ENCODE measurements at places on chromosomes 5 and 9.

- DNase-seq = no peak
These were observed 5.2 kb downstream of the SLC31A2 start for GRCh38 chr9:113155911-113156588.

DNA sequence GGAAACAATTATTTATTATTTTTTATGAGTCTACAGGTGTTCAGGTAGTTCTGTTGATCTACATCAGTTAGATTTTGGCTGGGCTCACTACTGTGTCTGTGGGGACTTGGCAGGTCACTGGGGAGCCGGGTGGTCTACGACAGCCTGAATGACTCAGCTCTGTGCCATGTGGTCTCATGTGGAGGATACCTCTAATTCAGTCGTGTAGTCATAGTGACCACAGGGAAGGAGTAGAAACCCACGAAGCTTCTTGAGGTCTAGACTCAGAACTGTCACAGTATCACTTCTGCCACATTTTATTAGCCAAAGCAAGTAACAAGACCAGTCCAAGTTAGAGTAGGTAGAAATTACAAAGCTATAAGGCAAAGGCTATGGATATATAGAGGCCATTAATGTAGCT, 64.7 kb upstream of the GRAMD2B start:
- DNase-seq = no peak

GRCh38 chr5:141245250-141245717, at the start of gene PCDHB15:
TSS of gene PCDHB15 (plus strand) at chr5:141245395. CDS start at chr5:141245579, 184 bp downstream.
- no peak for DNase-seq

GRCh38 chr5:123735384-123735783, 223.4 kb downstream of the CSNK1G3 start:
- DNase-seq = no peak

DNA sequence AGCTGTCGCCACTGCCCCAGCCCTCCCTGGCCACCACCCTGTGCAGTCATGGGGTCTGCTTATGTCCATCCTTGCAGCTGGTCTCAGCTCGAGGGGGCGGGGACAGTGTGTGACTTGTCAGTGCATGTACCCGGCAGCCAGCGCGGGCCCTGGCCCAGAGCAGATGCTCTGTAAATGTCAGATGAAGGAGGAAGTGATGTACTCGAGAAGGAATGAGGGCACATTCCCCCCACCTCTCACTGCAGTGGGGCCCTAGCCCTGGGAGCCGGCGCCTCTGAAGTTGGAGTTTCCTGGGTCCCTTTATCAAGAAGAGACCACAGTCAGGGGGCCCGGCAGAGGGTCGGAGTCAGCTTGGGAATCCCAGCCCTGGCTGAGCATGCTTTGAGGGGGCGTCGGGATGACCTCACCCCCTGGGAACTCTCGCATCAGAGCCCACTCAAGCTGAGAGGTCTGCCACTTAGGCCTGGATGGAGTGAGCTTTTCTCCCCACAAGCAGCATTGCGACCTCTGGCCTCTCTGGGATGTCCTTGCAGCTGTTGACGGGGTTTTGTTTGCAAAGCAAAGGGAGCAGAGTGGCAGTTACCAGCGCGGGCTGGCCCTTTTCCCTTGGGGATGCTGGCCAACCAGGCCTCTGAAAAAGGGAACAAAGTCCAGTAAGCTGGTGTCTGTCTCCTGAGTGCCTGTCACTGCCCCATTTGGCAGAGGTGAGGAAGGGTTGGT, 19.0 kb downstream of the NEURL1B start:
- no peak for DNase-seq

DNA sequence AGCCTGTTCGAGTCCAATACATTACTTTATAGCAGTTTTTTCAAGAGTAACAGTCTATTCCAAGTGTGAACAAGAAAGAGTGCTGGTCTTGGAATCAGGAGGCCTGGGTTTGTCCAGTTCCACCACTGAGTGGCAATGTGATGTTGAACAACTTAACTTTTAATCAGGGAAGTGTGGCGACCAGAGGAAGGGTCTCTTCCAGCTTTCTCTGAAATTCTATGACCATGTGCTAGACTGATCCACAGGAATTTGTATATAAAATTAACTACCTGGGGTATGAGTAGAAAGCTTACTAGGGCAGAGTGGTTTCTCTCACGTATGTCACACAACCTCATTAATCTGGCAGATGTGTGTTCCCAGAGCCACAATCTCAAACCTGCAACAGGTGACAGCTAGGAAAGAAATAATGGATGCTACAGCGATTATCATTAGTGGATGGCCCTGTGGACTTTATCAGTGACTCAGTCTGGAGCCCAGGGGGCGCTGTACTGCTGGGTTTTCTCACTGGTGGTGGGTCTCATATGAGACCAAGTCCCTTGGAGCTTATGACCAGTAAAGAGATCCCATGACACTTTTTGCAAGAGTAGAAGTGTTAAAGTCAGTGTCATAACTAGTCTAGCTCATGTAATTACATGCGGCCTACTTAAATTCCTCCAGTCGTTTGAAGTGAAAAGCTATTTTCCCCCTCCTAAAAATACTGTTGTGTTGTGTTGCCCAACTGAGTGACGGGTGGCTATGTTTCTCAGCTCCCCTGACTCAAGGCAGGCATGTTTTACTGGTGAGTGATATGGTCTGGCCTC, 116.5 kb downstream of the GDNF start:
- no peak for DNase-seq

GRCh38 chr5:52015760-52016159, 632.5 kb downstream of the ISL1 start:
- DNase-seq = no peak

DNA sequence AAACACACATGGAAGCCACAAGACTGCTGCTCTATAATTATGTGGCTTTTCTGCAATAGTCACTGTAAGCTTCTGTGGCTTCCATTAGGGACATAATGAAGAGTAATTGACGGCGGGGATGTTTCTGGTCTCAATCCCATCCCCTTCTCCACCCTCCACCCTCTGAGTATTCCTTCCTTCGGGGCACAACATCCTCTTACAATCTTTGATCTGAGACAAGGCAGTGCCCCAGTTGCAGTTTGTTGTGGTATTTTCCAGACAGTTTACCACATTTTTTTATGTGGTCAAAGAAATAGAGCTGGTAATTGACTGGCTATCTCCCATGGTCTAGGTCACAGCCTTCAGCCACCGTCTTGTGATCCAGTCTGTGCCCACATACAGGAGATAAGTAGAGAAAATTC, 277.7 kb downstream of the NR2F1-AS1 start:
- DNase-seq = no peak

GRCh38 chr9:85741095-85741874, 469 bp downstream of the AGTPBP1 start:
- DNase-seq = peak; percentile 15

- no peak for DNase-seq
These were observed 12.1 kb downstream of the SLC22A5 start for GRCh38 chr5:132381614-132382013.

- DNase-seq = peak; percentile 49
These were observed 10.9 kb downstream of the RAPGEF1 start for GRCh38 chr9:131728961-131729360.

DNA sequence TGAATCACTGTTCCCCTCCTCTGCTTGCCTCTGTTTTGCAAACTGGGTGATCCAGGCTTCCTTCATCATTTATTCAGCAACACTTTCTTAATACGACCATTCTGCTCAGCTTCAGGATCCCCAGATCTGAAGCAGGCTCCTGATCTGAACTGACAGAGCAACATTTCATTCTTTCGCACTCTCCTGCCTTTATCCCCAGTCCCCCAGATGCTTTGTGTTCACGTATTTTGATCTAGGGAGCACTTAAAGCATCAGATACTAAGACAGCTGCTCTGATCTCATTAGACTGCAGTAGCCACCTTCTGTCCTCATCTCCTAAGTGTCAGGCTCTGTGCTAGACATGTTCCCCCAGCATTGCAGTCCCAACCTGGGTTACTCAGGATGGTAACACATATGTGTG, 158.0 kb downstream of the TRIO start:
- DNase-seq = no peak

DNA sequence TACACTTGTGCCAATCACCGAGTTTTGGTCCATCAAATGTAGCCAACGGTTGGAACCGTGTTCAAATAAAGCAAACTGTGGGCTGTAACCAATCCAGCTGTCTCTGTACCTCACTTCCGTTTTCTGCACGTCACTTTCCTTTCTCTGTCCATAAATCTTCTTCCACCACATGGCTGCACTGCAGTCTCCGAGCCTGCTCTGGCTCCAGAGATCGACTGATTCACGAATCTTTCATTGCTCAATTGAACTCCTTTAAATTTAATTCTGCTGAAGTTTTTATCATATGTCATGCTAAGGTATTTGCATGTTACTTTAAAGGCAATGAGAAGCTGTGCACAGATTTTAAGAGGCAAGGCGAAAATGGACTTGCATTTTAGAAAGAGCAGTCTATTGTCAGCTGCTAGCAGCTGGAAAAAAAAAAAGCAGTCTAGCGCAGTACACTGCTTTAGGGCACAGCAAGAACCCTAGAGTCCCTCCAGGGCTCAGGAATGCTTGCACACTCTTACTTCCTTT, 13.2 kb downstream of the TTC39B start:
- DNase-seq = no peak

GRCh38 chr9:85502815-85503655, 238.7 kb downstream of the AGTPBP1 start:
- DNase-seq = no peak

DNA sequence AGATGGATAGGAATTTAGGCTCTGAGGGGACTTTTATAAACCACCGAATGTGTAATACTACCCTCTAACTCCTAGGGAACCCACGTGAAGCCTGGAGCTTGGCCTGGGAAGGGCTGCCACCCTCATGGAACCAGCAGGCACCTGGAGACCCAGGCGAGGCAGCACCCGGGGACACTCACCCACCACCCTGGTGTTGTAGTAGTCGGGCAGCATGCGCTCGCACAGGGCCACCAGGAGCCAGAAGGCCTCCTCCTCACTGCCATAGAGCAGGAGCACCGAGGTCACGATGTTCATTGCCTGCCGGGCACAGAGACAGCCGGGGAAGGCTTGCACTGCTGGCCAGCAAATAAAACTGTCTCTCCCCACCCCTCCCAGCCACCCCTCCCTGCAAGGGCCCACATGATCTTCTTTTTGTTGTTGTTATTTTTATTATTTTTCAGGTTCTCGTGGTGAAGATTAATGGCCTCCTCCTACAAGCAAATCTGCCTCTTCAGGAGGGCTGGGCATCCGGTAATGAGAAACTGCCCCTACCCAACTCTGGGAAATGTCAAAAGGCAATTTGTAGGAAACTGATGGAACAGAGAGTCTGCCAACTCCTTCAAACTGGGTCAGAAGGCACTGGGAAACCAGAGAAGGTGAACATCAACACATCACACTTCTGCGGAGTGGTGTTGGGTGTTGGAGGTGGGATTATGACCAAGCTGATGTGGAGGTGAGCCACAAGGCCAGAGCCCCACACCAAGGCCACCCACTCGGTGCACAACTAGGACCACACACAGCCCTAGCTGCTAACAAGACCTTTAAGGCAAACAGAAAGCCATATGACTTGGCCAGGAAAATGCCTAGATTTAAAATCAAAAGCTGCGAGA, 17.4 kb upstream of the MRNIP start:
- DNase-seq = no peak

DNA sequence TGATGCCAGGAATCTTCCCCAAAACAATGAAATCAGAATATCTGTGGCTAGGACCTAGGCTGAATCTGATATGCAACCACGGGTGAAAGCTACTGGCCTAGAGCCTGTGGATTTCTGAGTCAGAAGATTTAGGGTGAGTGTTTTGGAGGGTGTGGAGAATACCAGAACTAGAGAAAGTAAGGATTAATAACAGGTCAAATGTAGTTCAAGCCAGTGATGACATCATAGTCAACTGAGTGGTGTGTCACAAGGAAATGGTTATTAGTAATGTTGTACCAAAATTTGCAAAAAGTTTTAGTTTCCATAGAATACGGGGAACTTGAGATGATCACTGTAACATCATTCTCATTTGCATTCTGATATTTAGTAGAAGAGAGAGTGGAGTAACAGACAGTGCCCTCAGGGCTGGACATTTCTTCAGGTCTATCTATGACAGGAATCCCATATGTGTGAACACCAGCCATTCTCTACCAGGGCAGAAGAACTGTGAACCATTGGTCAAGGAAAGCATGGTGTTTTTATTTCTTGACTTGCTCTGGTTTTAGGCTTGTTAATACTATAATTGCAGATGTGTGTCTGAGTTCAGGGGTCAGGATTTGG, 3.7 kb downstream of the GALNT12 start:
- DNase-seq = no peak
